ENCODE measurements at places on chromosomes 13 and 19. TPM values are rescaled to one million over a fixed set of nuclear protein-coding genes. Genes with fewer than 3 reads are reported as not detected.

VSIG10L gene
- total RNA-seq: 55.2 TPM

C3 gene
- total RNA-seq: 501 TPM

TRAPPC5 gene
- 67.3 TPM for total RNA-seq

FFAR3 gene
- total RNA-seq: not detected

FUT1 gene
- total RNA-seq: 3.7 TPM

RGL3 gene
- total RNA-seq: 0.32 TPM

TMPRSS9 gene
- not detected for total RNA-seq

BCL2L12 gene
- total RNA-seq: 5.1 TPM

F10 gene
- total RNA-seq: 2.4 TPM

DNA sequence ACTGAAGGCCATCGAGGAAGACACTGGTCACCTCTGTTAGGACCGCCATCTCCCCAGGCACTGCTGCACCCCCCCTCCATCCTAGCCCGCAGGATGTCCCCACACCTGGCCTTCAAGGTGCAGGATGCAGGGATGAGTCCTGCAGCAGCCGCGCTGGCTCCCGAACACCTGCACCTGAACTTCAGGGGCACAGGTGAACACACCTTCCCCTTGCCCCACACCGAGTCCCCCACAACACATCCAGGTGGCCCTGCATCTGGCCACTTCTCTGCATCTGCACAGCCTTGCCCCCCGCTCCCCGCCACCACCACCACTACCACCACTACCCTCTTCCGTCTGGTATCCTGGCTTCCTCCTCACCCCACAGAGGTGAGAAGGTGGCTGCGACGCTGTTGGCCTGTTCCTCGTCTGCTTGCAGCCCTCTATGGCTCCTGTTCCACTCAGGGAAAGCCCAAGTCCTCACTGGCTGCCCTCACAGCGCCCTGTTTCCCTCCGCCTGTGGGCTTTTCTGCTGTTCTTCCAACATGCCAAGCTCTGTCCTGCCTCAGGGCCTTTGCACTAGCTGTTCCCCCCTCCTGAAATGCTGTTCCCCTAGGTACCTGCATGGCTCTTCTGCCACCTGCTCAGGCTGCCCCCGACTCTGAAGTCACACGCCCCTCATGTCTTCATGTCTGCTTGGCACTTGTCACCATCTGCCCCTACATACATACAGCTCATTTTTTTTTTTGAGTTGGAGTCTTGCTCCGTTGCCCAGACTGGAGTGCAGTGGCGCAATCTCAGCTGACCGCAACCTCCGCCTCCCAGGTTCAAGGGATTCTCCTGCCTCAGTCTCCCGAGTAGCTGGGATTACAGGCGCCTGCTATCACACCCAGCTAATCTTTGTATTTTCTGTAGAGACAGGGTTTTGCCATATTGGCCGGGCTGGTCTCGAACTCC, 1.4 kb upstream of the CERS1 start:
- DNase-seq: no peak

DNA sequence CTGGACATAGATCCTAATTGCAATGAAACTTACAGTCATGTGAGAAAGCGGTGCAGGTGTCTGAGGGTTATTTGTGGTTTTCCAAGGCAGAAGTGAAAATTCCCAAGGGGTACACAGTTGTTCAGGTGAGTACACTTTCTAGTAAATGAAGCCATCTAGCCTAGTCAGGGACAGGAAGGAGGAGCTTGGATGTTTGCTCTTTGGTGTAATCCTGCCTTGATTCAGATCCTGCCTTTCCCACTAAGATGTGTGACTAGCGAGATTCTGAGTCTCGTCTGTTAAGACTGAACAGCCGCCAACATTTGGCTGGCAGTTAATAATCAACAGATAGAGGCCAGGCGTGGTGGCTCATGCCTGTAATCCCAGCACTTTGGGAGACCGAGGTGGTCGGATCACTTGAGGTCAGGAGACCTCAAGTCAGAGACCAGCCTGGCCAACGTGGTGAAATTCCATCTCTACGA, 2.5 kb downstream of the RPS9 start:
- no peak for DNase-seq

- DNase-seq: no peak
Measured at GRCh38 chr13:24802074-24802473, 38.1 kb downstream of the RNF17 start.

- no peak for DNase-seq
Measured at GRCh38 chr19:29308977-29309590, 96.1 kb upstream of the UQCRFS1 start.

GRCh38 chr13:71797517-71797916, 69.5 kb downstream of the DACH1 start:
- DNase-seq: no peak

GRCh38 chr19:35419046-35419445, 29.0 kb upstream of the FFAR2 start:
- DNase-seq: no peak

DNA sequence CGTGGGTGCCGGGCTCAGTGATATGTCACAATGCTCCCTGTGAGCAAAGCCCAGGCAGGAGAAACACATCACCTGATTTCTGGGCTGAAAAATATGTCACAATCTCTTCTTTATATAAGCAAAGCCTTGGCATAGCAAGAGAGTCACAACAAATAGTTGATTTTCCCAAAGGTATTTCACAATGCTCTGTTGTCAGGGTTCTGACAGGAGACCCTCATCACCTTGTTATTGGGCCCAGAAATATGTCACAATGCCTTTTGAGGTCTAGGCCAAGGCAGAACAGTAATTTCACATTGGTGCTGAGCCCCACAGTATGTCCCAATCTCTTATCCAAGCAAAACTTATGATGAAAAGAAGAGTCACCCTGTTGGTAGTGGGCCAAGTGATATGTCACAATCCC, 125.7 kb downstream of the ZNF675 start:
- DNase-seq: no peak

GRCh38 chr13:59495299-59495698, 668.4 kb downstream of the DIAPH3 start:
- DNase-seq: no peak

DNA sequence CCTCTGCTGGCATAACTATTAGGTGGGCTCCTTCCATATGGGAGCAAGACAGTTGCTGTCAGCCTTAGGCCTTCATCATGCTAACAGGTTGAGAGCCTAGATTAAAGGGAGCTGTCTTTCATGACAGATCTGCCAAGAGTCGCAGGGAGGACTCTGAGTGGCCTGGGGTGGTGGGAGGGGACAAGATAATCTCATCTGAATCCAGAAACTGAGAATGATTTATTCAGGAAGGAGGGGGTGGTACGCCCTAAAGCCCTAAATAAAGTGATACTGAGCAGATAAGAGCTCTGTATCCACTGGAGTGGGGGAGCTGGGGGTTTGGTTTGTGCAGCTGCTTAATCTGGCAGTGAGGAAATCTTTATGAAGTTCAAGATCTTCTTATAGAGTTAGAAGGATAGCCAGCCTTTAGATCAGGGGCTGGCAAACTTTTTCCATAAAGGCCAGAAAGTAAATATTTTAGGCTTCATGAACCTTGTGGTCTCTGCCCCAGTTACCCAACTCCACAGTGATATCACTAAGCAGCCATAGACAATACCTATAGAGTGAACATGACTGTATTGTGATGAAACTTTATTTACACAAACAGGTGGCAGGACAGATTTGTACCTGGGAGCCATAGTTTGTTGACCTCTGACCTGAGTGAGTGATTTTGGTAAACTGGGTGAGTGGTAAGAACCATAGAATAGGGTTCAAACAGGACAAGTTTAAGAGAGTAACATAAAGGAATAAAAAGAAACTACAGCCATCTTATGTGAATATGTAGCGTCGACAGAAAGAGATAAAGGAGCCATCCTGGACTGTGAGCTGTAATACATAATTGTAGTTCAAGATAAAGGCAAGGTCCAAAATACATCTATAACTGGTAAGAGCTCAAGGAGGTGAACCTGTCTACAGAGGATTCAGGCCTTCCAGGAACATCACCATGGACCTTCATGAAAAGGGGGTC, 9.8 kb upstream of the STK24 start:
- no peak for DNase-seq

DNA sequence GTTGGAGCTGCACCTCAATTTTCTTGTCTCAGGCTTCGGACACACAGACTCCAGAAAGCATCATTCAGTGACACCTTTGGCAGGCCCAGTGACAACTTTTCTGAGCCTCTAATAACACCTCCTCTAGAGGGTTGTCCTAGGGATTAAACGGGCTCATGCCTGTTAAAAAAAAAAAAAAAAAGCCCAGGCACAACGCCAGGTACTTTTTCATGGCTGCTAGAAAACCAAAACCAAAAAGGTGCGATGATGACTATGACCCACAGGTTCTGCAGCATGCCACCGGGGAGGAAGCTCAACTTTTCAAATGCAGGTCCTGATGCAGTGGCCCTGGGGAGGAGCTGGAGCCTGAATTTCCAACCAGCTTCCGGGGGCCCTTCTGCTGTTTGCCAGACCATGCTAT, 184.2 kb downstream of the ABCC4 start:
- DNase-seq: no peak

DNA sequence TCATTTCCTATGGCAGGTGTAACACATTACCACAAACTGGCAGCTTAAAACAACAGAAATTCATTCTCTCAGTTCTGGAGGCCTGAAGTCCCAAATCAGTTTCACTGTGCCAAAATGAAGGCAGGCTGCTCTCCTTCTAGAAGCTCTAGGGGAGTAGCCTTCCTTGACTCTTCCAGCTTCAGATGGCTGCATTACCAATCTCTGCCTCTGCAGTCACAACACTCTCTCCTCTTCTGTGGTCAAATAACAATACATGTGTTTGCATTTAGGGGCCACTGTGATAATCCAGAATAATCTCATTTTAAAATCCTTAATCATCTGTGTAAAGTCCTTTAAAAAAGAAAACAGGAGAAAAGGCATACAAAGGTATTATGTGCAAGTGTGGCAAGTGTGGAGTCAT, 7.8 kb downstream of the DIAPH3 start:
- no peak for DNase-seq

DNA sequence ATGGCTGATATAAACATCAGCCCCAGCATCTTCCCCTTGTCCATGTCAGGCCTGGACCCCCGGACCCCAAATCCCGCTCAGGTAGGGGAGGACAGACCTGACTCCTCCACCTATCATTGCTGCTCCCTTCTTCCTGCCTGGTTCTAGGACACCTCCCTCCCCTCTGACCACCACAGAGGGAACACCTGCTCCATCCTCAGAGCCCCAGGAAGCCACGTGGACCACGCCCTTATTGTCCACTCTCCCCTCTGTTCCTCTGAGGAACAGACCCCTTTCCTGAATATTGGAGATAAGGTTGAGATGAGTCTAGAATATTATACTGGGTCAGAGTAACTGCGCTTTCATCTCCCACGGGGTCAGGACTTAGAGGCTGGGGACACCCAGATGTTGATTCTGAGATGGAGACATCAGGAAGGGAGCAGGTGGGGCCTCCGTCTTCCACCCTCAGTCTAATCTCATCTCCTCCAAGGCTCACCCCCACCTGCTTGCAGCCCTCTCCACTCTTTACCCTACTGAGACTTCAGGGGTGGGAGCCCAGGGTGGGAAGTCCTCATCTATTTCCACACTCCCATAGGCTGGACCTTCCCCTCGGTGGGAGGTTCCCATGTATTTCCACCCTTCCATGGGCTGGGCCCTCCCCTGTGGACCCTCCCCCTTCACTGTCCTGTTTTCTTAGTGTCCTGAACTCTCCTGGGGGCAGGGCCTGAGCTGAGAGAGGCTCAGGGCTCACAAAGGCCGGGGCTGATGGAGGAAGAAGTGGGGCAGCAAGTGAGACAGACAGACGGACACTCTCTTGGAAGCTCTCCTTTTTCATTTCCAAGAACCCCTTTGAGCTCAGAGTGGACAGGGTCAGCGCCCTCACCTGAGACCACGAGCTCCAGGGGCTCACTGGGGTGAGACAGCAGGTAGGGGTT, 2.7 kb downstream of the LILRA4 start:
- DNase-seq: no peak

- no peak for DNase-seq
Measured at GRCh38 chr13:50284540-50284939, 269.3 kb downstream of the KCNRG start.

DNA sequence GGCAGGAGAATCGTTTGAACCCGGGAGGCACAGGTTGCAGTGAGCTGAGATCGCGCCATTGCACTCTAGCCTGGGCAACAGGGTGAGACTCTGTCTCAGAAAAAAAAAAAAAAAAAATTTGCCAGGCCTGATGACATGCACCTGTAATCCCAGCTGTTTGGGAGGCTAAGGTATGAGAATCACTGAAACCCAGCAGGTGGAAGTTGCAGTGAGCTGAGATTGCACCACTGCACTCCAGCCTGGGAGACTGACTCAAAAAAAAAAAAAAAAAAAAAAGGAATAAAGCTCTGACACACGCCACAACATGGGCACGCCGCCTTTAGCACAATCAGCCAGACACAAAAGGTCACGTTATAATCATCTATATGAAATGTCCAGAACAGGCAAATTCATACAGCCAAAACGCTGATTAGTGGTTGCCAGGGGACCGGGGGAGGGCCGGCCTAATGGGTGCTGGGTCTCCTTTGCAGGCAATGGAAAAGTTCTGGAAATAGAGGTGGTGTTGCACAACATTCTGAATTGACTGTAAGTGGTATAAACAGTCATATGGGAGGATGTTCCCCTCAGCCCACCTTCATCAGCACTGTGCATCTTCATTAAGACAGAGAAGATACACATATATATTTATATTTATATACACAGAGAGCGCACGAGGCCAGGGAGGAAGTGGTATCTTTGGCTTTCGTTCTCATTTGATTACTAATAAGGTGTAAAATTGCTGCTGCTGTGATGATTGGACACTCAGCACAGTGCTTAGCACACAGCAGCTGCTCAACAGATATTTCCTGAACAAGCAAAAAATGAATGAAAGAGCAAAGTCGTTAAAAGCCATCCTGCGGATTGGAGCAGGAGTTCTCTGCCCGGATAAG, 3.8 kb downstream of the HSPBP1 start:
- no peak for DNase-seq

All from esophagus squamous epithelium (tissue), 5 donors.